ENCODE measurements at places on chromosomes 2 and 18. TPM values are rescaled to one million over a fixed set of nuclear protein-coding genes. Genes with fewer than 3 reads are reported as not detected.

NPPC gene
- 0.13 TPM for polyA plus RNA-seq

FAM124B gene
- polyA plus RNA-seq: 0.40 TPM

VAMP5 gene
- 118 TPM for polyA plus RNA-seq

UBE2F gene
- polyA plus RNA-seq: 38.2 TPM

NEURL3 gene
- 0.24 TPM for polyA plus RNA-seq

PRKCE gene
- polyA plus RNA-seq: 1.9 TPM

SNTG2 gene
- 0.72 TPM for polyA plus RNA-seq

AQP4 gene
- polyA plus RNA-seq: 0.04 TPM

EMX1 gene
- polyA plus RNA-seq: 0.10 TPM

GKN1 gene
- polyA plus RNA-seq: 1.7 TPM

DSG4 gene
- not detected for polyA plus RNA-seq

ORMDL1 gene
- polyA plus RNA-seq: 169 TPM

ZNF397 gene
- polyA plus RNA-seq: 25.3 TPM

LRP1B gene
- 0.84 TPM for polyA plus RNA-seq

DNAH6 gene
- 0.53 TPM for polyA plus RNA-seq

DCDC2C gene
- 2.0 TPM for polyA plus RNA-seq

NETO1 gene
- polyA plus RNA-seq: not detected
